ENCODE measurements at places on chromosomes 7 and 10.

DNA sequence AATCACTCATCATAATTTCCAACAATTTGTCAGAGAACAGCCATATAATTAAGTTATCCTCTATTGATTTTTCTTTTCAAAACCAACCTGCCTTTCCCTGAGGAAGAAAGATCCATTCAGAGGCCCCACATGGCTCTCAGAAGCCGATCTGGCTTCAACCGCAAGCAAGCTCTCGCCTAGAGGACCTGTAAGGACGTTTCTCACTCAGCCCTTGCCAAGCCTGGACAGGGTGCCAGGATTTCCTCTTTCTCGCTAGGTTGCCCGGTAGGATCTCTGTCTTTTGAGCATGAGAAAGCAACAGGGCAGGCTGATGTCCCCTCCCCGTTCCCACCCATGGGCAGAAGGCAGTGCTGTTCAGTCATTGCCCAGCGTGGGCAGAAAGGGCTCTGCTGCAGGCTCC is 13.0 kb downstream of the AIFM2 start:
- no peak for DNase-seq

DNA sequence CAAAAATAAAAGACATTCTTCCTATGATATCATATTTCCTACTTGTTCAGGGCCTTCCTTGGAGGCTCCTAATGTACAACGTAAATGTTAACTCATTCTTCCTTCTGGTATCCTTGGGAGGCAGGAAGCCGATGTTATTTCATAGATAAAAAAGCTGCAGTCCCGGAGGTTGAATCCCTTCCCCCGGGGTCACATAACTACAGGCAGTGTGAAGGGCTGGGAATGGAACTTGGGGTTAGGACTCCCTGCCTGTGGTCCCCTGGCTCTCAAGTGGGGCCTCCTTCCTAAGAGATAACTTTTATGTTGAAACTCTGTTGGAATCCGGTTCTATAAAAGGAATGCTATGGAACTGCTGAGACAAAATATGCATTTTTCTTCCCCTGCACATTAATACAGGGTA is 14.9 kb upstream of the CCDC3 start:
- no peak for DNase-seq

- DNase-seq: no peak
These were observed 69.2 kb downstream of the GNA12 start for GRCh38 chr7:2774935-2775334.

DNA sequence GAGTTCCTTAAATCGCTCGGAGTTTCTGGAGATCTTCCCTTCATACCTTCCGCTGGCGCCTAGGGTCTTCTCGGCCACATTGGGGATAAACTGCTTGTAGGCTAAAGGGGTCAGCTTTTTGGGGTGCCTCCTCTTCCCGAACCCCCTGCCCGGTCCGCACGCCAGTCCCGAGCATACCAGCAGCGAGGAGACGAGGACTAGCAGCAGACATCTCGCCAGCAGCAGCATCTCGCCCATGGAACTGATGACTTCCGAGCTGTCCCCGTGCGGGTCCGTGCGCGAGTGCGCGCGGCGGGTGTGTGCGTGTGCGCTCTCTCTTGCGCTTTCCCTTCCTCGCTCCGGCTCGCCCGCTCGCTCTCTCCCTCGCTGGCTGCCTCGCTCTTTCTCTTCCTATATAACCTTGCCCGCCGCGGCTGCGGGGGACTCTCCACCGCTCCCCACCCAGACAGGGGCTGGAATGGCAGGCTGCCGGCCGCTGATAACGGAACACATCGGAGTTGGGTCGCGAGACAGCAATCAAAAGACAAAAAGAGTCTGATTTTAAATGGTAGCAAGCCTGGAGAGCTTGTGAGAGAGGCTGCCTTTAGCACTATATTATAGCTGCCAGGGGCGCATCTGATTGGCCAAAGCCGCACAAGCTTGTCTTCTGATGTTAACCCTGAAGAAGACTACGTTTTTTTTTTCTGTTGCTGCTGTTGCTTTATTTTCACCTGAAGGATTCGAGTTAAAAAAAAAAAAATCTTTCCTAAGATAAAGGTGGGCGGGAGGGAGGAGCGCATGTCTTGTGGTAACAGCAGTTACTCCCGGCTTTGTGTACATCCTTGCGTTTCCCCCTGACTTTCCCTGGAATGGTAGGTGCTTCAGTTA is at the start of gene SHH:
Gene SHH, minus strand, starts transcription at position 569 of the 867 bp plus-strand sequence. Its CDS starts 341 bp downstream, at position 228.
- DNase-seq: no peak

DNA sequence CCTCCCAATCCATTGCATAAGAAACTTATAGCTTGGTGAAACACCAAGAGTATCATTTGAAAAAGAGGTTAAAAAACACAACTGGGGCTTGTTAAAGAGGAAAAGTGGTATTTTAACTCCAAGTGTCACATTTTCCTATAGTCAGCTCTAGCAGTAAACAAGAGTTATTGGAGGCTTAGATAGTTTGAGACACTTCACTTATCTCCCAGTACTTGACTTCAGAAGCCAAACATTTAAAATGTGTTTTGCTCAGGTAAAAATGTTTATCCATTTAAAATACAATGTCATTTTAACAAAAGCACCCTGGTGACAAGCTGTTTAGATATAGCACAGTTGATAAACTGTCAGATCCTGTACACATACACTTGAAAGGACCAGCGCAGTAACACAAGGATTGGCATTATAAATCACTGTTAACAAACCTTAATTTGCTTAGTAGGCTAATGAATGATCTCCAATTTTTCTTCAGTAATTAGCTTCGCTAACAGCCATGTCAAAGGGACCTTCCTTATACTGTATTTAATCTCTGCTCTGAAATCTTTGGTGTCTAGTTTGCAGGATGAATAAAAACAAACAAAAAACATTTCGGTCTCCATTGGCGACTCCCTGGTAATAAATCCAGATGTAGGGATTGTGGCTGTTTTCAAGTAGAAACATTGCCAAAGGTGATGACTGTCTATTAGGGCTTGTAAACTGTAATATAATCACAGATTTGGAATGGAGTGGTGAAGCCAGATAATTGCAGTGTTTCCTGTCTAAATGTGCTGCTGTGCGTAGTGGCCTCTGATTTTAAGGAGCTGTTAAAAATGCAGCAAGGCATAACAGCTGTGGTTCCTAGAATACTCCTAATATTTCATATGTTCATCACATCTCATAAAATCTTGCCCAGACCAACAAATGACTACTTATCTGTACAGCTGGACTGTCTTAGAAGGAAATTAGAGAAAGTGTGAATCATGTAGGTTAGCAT is 545.1 kb downstream of the AUTS2 start:
- DNase-seq: peak; percentile 60

DNA sequence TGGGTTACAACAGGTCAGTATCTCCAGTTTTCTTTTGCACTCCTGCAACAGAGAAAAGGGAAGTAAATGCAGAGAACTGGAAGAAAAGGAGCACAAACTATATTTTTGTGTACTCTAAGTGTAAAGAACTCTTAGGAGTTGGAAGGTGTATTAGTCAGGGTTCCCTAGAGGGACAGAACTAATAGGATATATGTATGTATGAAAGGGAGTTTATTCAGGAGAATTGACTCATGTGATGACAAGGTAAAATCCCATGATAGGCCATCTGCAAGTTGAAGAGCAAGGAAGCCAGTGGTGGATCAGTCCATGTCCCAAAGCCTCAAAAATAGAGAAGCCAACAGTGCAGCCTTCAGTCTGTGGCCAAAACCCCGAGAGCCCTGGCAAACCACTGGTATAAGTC is 22.6 kb upstream of the RAB18 start:
- DNase-seq: no peak

DNA sequence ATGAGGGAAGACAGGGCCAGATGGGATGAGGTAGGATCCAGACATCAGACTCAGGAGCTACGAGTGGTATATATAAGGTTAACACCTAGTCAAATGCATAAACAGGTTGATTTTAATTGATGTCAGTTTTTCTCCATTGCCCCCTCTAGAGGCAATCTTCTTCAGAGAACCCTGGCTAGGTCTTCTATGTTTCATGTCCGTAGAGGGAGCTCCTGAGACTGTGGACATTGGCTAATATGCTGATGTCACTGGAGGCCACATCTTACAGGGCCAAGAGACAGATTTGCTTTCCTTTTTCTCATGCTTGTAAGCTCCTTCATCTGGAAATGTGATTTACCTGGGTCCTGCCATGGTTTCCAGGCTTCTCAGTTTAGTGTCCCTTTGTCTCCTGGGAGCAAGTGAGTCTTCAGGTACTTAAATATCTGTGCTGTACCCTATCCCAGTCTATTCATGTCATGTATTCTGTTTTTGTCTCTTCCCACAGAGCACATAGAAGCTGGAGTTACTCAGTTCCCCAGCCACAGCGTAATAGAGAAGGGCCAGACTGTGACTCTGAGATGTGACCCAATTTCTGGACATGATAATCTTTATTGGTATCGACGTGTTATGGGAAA is 161.6 kb upstream of the PRSS1 start:
- no peak for DNase-seq

DNA sequence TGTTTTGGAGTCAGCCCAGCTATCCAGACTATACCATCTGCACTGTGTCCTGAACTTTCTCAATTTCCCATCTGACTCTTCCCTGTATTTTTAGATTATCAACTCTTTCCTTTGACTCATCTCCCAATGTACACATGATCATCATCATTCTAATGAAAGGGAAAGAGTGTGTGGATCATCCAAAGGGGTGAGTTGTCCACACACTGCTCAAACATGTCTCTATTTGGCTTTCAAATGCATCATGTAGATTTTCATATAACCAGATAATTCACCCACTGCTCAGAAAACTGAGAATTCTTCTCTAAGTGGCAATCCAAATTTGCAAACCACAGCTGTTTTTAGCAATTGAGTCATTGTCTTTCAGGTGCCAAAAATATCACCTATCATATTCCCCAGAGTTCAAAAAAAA is 190.2 kb upstream of the HPS1 start:
- DNase-seq: no peak

DNA sequence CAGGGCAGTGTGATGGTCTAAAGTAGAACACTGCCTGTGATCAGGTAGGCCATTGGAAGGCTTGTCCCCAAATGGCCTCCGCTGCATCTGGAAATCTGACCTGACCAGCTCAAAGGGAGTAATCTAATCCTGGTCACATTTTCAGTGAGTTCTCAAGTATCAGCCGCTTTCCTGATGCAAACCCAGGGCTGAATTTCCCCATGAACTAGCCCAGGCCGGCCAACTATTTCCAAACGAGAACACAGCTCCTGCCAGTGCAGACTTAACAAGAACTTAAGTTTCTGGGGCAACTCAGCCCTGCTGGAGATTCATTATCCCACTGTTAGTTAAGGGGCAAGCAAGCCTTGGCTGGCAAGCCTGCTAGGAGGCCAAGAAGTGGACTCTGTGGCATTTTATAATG is 59.6 kb upstream of the FAM180A start:
- DNase-seq: no peak

GRCh38 chr7:28524978-28525377 is 112.7 kb downstream of the CREB5 start:
- no peak for DNase-seq

DNA sequence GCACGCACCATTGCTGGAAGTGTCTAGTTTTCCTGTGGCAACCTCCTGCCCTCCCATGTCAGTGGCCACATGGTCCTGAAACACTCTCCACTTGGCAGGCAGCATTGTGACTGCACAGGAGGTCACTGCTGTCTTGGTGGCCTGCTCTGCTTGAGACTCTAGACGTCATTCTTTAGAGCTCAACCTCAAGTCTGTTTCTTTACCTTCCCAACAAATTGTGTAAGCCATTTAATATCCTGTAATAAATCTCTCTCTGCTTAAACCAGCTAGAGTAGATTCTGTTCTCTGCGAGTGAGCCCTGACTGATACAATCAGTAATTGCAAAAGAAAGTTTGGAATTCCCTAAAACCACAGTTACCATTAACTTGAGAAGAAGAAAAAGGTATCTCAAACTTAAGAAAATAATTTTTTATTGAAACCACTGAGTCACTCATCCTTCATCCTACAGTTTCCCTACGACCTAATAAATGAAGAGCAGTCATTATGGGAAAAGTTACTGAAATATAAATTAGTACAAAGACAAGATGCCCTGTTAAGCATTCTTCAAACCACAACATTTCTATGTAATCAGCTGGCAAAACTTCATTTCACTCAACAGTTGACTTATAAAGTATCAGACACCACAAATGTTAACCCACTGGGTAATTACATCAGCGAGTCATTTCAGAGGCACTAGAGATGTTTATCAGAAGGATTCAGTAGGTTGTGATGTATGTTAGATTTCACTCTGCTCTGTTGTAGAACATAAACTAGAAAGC is 18.0 kb downstream of the SLC25A13 start:
- no peak for DNase-seq

- DNase-seq: no peak
These were observed 73.6 kb downstream of the ATXN7L1 start for GRCh38 chr7:105802604-105803428.

DNA sequence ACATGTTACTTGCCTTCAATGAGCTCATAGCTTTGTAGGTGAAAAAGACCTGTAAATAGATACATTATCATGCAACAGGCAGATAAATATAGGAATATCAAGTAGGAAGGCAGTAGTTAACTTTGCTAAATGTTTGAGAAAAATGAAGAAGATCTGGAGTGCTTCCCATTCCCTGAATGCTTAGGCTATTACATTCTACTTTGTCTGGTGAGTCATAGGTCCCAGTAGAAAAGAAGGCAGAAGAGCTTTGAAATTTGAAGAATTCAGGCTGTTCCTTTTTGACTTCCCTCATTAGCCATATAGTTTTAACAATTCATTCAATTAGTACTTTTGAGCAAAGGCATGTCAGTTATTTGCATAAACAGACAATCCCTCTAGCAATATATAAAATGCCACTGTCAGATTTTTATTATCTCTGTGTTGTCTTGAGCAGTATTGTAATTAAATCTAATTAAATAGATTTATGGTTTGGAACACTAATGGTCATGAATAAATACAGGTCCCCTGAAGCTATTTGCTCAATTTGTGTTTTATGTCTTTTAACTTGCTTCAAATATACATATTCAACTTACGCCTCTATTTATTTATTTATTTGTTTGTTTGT is 875.0 kb downstream of the REEP3 start:
- DNase-seq: no peak

DNA sequence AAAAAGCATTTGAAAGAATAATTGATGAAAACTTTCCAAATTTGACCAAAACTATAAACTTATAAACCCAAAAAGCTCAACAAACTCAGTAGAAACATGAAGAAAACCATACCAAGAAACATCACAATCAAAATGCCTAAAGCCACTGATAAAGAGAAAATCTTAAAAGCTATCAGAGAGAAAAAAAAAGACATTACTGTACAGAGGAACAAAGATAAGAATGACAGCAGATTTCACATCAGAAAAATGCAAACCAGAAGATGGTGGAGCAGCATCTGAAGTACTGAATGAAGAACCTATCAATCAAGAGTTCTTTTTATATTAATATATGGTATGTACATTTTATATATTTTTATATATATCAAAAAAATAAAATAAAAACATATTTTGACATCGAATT is 2.4 kb upstream of the GPAM start:
- DNase-seq: no peak

DNA sequence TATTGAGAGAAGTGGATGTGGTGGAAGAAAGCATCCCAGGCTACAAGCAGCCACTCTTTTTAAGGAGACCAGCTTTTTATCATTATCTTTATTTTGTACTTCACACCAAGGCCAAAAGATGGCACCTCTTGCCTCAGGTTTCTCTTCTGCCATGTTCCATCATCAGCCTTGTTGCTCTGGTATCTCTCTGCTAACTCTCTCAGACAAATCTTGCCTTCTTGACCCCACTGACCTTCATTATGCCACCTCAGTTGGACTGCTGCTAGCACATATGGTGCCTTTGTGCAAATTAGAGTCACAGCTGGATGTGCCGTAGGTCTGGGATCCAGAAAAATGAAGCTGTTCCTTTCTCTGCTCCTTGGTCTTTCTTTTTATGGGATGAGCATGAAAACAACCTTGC is 47.1 kb upstream of the DYNC1I1 start:
- DNase-seq: no peak

Measured in right renal cortex interstitium (tissue), 3 donors.